ENCODE measurements at places on chromosomes 3 and 15.

DNA sequence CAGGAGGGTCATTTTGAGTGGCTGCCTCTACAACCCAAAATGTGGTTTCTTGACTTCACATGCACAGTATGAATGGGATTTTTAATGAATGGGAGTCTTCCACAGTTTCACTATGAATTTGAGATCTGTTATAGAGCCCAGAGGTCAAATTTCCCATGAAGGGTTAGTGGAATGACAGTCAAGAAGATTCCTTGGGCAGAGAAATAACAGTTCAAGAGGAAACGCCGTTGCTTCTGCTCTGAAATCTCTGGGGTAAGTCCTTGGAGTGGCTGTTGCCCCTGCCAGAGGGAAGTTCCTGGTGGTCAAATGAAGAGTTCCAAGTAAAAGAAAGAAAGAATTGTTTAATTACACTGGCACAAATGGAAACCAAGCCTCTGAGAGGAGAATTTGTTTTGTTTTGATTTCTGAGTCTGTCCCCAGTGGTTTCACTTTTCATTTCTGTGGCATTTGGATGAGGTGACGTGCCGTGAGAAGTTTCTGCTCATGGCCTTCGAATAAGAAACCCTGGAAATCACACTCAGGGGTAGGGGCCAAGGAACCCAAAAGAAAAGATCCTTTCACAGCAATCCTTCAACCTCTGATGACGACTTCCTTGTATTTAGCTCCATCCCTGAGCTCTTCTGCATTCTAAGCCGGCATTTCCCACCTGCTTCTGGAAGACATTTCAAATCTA is 77.5 kb upstream of the IL12A start:
- DNase-seq: no peak

- no peak for DNase-seq
These were observed 16.1 kb downstream of the SEMA7A start for GRCh38 chr15:74417670-74418069.

GRCh38 chr15:23569151-23569925 is 3.9 kb downstream of the MKRN3 start:
- no peak for DNase-seq

DNA sequence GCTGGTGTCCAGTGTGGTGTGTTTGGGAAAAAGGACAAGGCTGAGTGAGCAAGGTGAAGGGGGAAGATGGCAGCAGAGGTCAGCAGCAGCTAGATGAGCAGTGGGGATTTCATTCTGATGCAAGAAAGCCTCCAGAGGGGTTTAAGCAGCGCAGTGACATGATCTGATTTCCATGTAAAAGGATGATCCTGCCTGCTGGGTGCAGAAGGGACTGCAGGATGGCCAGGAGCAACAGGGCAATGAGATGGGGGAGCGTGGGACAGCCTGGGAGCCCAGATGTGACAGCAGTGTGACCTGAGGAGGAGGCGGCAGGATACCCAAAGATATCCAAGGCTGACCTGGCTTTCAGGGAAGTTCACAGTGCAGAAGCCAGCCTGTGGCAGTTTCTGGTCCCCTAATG is 6.1 kb downstream of the WNT7A start:
- no peak for DNase-seq

- no peak for DNase-seq
These were observed 211.9 kb upstream of the ARRDC4 start for GRCh38 chr15:97748576-97748975.

- DNase-seq: no peak
These were observed 103.5 kb downstream of the CD47 start for GRCh38 chr3:107987036-107987939.

DNA sequence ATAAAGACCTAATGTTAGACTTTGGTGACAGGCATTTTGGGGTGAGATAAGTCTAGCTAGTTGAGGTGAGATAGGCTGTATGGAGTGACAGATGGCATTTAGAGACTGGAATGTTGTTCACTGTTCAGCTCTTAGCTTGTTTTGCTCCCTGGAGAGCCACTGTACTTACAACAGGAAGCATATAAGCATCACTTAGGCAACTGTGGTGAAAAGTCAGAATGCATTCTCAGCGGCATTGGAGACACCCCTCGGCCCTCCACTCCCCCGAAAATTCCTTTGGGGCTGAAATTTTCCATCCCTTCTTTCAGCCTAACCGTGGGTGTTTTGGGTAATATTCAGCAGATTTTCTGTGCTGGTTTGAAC is 73.4 kb downstream of the SLCO3A1 start:
- no peak for DNase-seq

DNA sequence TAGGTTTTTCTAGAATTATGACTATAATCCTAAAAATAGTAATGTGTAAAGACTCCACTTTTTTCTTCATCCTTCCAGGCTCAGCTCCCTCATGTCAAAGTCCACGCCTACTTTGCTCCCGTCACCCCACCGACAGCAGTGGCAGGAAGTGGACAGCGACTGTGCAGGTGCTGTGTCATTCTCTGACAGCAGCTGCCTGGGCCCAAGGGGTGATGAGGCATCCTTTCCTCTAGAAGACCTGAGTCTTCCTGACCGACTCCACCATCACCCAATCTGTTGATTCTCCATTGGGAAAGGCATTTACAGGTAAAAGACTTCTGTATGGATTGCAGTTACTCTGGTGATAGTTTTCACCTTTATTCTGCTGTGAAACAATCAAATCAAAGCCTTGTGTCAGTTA is 54.8 kb downstream of the UBP1 start:
- DNase-seq: peak; percentile 89

GRCh38 chr3:166955201-166955939 is 424.7 kb downstream of the ZBBX start:
- DNase-seq: no peak

DNA sequence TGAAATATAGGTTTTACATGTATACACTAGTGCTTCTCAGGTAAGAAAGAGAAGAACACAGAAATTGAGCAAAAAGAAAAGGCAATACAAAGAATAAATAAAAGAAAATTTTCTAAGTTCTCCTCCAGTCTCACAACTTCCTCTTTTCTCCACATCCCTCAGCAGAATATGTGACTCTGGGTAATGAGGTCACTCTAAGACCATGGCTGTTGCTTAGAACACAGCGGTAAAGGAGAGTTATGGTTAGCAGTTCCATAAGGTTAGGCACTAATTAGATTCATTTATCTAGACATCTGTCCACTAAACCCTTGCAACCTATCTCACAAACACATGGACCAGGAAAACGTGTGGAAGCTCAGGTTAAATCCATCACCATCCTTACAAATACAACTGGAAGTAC is 47.9 kb downstream of the IGSF11 start:
- DNase-seq: peak; percentile 8

DNA sequence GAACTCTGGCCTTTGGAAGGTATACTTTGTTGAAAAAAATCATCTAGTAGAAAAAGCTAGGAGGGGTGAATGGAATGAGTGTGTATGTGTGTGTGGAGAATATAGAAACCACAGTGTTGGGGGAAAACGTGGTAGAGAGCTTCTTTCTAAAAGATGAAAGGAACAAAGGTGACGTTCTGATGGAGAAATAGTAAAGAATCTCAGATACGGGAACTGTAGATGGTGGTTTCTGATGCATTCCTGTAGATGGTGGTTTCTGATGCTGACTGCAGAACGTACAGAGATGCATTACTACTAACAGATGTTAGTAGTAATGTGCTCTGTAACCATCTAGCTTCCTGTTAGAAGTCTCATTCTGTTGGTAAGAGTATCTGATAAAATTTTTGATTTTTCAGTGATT is 60.2 kb downstream of the VPS8 start:
- no peak for DNase-seq
